ENCODE measurements at places on chromosomes 5 and 9.

- DNase-seq = no peak
Observed at GRCh38 chr5:176736931-176737745, 73.2 kb upstream of the UNC5A start.

DNA sequence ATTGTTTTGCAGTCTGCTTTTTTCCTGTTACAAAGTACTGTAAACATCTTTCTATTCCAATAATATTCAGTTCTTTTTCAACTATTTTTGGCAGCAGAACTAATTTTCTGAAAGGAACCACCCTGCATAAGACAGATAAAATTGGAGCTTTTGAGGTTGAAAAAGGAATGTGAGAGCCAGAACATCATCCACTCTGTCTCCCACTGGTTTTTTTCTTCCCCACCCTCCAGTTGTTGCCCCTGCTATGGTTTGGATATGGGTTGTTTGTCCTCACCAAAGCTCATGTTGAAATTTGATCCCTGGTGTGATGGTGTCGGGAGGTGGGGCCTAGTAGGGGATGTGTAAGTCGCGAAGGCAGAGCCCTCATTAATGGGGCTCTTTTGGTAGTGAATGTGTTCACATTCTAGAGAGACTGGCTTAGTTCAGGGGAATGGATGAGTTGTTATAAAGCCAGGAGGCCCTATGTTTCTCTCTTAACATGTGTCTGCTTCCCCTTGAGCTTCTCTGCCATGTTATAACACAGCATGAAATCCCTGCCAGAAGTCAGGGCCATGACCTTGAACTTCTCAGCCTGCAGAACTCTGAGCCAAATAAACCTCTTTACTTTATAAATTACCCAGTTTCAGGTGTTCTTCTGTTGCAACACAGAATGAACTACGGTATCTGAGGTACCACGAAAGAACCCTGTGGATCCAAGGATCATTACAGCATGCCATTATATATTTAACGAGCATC is 34.8 kb upstream of the MAST4 start:
- DNase-seq = no peak

DNA sequence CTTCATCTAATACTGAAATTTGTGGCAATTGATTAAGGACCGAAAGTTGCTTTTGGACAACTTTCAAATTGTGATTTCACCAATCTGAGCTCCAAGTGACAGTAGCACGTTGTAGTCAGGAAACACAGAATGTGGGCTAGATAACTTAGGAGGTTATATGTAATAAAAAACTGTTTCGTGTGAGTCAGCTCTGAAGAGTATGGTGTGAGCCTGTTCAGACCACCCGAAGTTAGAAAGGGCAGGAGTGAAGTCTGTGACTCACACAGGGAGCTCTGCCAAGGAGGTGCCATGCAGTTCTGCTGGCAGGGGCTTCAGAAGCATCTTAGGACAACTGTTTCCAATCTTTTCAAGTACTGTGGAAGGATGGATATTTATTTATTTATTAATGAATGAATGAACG is 16.4 kb upstream of the ZBTB34 start:
- no peak for DNase-seq

DNA sequence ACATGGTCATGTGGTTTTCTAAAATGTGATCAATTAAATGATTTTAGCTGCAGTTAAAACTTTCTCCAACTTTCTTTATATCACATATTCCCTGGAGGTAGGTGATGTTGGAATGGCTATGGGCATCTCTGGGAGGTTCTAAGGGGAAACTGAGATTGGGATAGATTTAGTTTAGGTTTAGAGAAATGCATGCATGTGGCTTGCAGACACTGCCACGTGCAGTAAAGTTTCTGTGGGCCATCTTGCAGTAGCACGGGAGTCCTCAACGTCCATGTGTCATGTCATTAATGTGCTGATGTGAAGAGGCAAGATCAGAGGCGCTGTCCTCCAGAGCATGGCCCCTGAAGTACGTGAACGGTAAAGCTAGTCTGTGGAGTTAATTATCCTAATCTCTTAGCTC is 532.7 kb downstream of the SEMA5A start:
- no peak for DNase-seq

Data from CD4-positive, alpha-beta T cell (primary cell).